IPS DF 6.9 (cell line): ENCODE measurements at places on chromosomes 1 and 21.

DNA sequence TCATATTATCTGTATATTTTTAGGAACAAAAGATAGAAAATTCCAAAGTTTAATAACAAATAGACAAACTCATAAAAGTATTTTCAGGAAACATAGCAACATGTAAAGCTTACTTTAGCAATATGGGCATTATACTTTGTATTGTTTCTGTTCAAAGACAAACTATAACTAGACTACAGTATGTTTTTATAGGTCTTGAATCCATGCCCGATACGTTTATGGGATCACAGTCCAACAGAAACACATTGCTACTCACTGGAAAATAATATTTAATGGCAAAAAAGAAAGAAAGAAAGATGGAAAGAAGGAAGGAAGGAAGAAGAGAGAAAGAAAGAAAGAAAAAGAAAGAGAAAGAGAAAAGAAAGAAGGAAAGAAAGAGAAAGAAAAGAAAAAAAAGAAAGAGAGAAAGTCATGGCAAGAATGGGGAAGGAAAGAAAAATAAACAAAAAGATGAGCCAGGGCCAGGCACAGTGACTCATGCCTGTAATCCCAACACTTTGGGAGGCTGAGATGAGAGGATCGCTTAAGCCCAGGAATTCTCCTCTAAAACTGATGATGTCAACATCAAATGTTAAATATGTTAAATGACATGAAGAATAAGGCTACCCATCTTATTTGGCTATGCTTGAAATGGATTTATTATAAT is 32.7 kb downstream of the TM2D1 start:
- DNase-seq, result no peak

DNA sequence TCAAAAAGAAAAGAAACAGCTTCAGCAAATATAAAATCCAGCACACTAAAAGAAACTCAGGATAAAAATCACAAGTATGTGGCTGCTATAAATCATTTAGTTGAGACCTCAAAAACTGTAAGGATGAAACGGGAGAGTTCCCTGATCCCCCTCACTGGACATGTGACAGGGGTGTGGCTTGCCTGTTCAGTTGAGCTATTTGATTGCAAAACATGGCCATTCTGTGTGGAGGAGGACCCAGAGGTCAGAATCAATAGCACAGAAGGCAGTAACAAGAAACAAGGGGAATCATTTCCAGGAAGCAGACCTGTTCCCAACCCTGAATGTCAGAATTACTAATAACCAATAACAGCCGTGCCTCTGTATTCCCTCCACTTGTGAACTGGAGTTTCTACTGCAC is 27.9 kb downstream of the RBM11 start:
- DNase-seq, result no peak

DNA sequence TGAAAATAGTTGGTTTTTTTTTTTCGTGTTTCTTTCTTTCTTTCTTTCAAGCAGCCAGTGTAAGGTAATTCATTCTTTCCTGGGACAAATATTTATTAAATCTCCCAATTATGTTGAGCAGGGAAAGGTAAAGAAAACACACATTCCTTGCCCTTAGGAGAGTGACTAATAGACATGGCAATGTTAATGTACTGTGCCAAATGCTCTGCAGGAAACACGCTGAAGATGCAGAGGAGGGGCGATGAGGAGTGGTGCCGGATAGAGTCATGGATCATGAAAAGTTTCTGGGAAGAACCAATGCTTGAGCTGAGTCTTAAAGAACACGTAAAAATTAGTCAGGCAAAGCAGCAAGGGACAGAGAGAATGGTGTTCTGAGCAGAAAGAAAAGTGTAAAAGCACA is 199.2 kb downstream of the DNM3 start:
- no peak for DNase-seq

DNA sequence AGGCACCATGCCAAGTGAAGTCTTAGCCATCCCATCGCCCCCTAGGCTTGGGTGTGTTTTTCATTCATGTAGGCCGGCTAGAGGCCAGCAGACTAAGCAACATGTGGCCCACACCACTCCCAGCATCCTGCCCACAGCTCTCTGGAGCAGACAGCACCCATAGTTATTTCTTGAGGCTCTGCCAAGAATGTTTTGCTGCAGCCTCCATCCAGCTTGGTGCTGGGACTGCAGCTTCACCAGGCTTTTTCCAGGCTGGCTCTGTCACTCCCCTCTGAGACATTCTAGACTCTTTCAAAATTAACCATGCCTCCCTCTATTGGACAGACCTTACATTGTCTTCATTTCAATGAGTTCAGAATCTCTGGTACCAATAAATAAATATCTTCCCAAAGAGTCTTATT is 104.2 kb downstream of the DUSP10 start:
- DNase-seq, result no peak

DNA sequence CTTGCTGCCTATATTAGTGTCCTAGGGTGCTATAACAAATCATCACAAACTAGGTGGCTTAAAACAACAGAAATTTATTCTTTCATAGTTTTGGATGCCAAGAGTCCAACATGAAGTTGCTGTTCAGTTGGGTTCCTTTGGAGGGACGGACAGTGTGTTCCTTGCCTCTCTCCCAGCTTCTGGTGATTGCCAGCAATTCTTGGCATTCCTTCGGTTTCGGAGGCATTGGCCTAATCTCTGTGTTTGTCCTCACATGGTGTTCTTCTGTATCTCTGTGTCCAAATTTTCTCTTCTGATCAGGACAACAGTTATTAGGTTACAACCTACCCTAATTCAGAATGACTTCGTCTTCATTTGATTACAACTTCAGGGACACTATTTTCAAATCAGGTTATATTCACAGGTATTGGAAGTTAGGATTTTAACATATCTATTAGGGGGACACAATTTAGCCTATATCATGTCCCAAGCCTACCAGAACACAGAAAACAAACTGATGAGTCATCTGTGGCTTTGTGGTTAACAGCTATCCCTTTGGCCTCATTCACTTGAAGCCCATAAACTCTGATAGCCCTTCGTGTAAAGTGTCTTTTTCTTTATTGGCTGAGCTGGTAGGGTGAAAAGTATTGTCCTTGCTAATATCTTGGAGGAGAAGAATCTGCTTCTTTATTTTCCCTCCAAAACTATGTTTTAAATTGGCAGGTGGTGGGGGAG is 83.2 kb upstream of the PAPPA2 start:
- DNase-seq, result no peak

DNA sequence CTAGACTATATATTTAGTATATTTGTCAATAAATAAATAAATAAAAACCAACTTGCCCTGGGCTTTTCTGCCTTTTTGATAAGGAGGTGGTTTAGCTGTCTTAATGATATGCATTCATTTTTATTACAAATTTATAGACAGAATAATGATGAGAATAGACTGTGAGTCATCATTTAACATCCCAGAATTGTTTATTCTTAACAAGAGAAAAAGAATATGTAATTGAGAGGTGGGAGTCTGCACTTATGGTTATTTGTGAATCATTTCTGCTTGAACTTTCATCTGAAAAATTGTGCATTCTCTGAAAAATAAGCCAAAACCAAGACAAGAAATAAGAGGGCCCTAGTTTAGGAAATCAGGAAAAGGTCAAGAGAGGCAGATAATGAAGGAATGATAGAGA is 326.2 kb downstream of the COL11A1 start:
- no peak for DNase-seq

- no peak for DNase-seq
Measured at GRCh38 chr1:28519946-28520725, 14.3 kb downstream of the RCC1 start.

- no peak for DNase-seq
Measured at GRCh38 chr1:111275079-111275478, 15.6 kb upstream of the CHIA start.

GRCh38 chr1:30133414-30134055 is 589.9 kb downstream of the MATN1 start:
- no peak for DNase-seq

DNA sequence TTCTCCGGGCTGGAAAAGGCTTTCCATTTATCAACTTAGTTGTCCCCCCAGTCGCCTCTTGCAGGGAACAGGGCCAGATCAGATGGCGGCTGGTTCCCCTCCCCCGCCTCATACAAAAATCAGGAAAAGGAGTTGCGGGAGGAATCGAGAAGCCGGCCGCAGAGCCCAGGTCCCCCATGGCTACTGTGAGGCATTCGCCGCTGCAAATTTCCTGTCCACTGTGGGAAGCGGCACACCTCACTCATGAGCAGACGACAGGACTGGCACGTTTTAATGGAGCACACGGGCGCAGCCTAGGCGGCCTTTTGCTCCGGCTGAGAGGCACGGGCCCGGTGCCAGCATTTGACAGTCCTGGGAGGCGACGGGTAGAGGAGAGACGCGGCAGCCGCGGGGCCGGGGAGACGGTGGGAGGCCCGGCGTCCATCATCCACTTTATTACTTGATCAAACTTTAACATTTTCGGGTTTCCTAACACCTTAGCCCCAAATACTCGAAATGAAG is 1.1 kb downstream of the GNG4 start:
- no peak for DNase-seq

DNA sequence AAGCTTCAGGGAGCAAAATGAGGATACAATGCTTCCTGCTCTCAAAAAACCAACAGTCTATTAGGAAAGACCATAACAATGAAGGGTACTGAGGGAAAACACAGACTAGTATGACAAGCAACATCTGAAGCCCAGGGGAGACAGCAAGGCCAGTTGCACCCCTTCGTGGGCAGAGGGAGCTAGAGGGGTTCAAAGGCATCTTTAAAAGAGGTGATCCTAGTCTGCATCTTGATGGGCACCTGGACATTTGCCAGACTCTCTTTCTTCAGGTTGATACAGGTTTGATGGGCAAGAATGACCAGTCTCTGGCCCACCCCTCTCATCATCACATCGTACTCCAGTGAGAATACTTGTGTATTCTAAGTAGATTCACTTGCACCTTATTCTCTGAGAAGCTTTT is 177.7 kb downstream of the VAV3 start:
- no peak for DNase-seq

GRCh38 chr1:198283222-198283621 is 126.4 kb downstream of the NEK7 start:
- DNase-seq, result no peak

DNA sequence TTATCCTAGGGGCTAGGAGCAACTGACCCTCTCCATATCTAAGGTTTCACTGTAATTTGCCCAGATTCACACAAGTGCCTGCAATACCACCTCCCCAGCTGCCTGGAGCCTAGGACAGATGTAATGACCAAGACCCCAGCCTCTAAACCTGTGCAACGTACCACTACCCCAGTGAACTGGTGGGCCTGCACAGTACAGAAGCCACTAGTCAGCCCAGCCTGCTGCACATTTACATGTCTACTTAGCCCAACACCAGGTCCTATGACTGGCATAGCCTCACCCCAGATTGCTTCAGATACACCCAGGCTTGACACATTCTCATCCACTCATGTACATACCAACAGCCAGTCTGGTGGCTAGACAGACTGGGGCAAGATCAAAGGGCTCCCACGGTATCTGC is 1336.6 kb downstream of the BRINP3 start:
- DNase-seq, result no peak

DNA sequence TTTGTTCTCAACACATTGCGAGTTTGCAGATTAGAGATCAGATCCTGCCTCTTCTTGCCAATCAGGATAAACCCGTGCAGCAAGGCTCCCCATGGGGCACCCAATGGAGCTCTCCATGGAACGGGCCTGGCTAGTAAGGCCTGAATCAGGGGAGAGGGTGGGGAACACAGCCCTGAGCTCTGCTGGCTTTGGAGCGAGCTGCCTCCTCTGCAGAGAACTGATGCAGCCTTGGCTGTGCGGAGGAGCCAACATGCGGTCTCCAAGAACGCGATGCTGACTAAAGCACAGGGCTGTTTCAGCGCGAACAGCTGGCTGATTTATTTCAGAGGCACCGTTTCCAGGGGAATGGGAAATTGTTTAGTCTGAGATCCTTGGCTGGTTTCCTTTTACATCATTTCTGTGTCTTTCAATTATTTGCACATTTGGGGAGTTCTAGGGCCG is 139.7 kb downstream of the TSEN15 start:
- no peak for DNase-seq

GRCh38 chr1:191101960-191102359 is 624.3 kb upstream of the BRINP3 start:
- no peak for DNase-seq

DNA sequence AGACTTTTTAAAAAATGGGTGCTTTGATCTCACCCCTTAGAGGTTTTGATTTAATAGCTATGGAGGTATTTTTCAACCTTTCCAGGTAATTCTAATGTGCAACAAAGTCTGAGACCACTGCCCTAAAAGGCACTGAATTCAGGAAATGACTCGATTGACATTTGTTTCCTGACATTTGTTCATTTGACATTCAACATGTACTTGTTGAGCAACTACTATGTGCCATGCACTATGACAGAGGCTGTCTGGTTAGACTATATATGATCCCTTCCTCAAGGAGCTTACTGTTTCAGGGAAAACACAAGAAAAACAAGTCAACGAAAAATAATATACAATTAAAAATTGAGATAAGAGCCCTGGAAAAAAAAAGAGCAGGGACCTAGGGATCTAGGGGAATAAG is 25.6 kb upstream of the AVPR1B start:
- no peak for DNase-seq

GRCh38 chr1:31625561-31626222 is 8.2 kb downstream of the HCRTR1 start:
- DNase-seq, result no peak

DNA sequence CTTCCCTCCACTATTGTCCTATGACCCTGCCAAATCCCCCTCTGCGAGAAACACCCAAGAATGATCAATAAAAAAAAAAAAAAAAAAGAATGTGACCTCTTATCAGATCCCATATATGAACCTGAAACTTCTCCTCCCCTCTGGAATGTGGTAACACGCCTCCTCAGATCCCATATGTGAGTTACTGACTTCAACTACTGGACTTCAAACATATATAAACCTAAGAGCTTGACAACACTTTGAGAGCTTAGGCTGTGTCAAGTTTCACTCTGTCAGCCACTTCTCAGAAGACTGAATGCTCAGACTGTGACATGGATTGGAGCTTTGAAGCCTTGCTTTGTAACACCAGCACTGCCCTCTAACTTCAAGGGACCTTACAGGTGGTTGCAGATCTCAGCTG is 148.4 kb downstream of the COP1 start:
- no peak for DNase-seq

GRCh38 chr1:54053745-54054437 is 483 bp downstream of the TCEANC2 start:
- no peak for DNase-seq

DNA sequence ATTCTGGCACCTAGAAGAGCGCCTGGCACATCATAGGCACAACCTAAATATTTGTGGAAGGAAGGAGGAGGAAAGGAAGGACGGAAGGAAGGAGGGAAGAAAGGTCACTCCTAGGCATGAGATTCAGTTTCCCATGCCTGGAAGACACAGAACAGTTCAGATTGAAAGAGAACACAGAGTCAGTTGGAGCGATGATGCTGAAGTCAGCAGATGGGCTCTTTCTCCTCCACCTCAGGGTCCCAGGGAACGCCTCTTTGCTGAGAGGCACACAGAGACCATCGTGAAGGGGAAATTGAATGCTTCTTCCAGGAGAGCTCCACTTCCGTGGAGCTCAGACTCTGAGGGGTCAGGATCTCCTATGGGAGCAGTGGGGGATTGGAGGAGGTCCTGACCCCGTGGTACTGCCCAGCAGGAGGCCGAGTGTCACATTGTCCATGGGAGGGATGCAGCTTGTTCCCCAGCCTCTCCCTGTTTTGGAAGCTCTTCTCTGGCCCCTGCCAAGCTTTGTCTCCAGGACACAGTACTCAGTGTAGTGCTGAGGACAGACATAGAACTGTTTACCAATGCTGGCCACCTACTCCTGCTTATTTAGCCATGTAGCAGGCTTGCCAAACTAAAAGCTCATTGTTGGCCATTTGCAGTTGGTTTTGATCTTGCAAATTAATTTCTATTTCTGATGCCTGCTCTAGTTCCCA is 2.4 kb downstream of the MYBPHL start:
- no peak for DNase-seq
